ENCODE measurements at places on chromosomes 3 and 15.

DNA sequence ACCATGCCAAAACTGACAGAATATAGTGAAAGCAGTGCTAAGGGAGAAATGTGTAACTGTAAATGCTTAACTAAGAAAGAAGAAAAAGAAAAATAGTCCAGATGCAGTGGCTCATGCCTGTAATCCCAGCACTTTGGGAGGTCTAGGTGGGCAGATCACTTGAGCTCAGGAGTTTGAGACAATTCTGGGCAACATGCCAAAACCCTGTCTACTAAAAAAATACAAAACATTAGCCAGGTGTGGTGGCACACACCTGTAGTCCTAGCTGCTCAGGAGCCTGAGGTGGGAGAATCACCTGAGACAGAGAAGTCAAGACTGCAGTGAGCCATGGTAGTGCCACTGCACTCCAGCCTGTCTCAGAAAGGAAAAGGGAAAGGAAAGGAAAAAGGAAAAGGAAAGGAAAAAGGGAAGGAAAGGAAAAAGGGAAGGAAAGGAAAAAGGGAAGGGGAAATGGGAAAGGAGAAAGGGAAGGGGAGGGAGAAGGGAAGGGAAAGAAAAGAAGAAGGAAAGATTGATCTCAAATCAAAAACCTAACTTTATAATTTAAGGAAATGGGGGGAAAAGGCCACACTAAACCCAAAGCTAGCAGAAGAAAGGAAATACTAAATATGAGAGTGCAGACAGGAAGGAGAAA lies 20.3 kb downstream of the C3orf33 start:
- no peak for DNase-seq

DNA sequence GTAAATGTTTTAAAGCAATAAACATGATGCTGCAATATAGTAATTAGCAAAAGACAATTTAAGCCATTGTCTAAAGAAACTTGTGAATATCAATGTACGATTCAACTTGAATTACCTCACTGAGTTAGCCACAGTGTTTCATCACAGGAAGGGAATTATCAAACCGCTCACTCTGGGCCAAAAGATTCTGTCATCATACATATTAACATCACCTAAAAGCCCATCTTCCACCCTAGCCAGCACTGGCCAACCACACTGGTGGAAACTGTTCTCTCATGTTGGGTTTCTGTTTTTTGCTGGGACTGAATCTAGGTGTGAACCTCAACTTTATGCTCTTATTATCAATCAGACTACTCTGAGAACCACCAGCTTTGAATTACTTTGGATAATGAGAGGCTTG lies 497.7 kb upstream of the THBS1 start:
- DNase-seq, result no peak

- DNase-seq, result no peak
These were observed 510.3 kb downstream of the EPHA3 start for GRCh38 chr3:89617706-89618105.

DNA sequence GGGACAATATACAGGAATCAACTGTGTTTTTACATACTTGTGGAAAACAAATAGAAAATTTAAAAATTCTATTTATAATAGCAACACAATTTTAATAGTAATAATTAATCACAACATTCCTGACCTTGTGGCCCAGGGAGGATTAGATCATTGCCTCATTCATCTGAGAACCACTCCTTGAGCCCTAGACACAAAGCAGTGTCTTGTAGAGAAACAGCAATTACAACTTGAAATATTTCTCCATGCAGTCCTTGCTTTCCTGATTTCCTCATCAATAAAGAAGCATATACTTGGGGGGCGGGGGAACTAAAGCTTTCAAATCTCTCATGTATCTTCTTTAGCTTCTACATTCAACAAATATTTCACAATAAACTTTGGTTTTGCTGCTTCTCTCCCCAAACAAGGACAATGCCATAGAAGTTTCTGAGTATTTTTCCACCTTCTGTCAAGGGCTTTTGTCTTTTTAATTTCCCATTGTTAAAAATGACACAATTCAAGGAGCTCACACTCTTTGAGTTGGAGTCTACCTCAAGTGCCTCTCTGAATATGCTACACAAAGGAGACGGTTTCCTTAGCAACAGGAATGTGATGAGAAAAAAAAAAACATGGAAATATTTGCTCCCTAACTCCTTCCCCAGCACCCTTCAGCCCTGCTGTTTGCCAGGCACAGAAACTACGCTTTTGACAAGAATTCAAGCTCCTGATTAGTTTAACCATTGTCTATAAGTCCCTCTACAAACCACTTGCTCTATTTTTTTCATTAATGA lies 118.8 kb downstream of the ARPP21 start:
- no peak for DNase-seq

- DNase-seq, result no peak
These were observed 28.4 kb downstream of the RGMA start for GRCh38 chr15:93060336-93061248.

DNA sequence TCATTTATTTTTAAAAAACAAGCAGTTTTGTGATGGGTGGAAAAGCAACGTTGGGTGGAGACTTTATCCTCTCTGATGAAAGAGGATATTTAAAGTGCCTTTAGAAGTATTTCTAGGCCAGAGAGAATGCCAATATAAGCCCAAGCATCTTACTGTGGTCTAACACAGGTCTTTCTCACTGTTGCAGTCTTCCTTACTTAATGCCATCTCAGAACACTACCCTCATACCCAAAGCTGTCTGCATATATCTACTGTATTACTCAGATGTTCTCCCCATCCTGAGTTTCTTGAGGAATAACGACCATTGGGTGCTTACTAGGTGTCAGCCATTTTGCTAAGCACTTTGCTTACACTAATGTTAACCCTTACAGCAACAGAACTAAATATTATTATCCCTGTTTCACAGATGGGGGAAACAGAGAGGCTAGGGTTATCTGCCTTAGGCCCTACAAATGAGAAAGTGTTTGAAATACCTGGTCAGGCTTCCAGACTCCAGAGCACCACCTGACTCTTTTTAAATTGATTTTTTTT lies 29.8 kb upstream of the EBLN2 start:
- no peak for DNase-seq

DNA sequence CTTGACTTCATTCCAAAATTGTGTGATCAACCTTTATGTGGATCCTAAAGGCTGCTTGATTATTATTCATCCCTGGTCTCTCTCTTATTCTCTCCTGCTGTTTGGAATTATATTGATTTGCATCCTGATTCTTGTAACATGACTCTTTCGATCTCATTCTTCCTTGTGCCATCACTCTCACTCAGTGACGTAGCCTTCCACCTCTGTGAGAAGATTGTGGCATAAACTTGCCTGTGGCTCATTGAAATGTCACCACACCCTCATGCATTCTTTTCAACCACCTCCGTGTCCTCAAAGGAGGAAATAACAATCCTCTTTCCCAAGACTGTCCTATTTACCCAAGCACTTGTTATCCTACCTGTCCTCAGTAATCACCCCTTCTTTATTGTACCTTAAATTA lies 41.3 kb upstream of the GCNT3 start:
- DNase-seq, result no peak

GRCh38 chr3:157027861-157028745 lies 131.8 kb downstream of the CCNL1 start:
- no peak for DNase-seq

DNA sequence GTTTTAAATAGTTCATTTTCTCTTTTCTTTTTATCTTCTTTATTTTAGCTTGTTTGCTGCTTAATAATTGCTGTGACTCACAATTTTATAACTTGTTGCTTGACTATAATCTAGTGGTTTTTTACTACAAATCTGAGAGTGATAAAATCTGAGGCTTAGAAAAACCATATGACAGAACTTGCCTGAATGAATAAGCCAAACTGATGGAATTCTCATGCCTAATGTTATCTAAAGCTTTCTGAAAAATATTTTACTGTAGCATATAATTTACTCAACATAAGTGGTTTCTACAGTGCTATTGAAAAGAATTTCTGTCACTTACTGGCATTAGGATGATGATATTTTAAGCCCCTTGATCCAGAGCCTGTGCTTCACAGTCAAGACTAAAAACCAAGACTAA lies 175.1 kb downstream of the VGLL3 start:
- DNase-seq, result no peak

DNA sequence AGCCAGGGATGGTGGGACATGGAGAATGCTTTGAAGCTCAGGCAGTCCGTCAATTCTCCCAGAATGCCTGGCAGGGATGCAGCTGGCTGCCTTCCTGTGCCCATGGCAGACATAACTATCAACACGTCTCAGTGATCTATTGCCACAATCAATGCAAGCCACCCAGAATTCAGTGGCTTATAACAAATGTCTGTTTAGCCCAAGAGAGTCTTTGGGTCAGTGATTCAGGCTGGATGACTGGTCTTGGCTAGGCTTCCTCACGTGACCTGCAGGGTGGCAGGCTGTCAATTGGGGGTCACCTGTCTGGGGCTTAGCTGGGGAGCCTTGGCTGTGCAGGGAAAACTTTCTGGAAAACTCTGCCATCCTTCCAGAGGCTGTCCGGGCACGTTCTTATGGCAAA lies 213.1 kb upstream of the LRRFIP2 start:
- DNase-seq, result no peak

DNA sequence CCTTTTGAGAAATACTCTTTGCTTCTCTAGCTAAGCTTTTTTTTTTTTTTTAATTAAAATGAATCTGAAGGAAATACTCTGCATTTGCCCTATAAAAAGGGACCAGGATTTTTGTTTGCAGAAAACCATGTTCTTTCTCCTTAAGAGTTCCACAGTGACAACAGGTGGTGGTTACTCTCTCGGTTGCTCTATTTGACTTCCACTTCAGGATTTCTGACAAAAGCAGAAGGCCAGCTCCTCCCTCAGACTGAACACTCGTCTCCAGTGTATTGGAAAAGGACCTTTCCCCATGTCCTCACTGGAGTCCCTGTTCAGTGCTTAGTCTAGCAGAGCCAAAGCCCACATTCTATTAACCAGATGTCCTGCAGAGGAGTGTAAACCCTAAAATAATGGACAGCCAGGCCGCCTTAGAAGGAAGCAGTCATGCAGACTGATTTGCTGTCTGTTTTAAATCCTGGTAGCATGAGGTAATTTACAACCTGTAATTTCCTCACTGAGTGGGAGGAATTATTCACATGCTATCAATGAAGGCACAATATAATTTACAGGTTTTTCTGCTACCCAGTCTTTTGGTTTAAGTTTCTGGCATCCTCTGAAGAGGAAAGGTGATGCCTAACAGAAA lies 599.3 kb downstream of the PYDC2 start:
- DNase-seq, result no peak

DNA sequence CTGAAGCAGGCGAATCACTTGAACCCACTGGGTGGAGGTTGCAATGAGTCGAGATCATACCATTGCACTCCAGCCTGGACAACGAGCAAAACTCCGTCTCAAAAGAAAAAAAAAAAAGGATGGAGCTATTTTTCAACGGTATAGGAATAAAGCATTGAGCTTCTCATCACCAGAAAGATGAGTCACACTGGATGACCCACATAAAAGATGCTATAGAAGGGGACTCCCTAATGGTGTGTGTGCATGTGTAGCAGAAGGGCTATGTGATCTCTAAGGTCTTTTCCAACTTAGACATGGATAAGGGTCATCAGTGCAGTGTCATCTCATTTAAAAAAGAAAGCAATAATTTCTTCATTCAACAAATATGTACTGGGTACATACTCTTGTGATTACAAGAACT lies 476.0 kb downstream of the MFSD1 start:
- DNase-seq, result no peak

DNA sequence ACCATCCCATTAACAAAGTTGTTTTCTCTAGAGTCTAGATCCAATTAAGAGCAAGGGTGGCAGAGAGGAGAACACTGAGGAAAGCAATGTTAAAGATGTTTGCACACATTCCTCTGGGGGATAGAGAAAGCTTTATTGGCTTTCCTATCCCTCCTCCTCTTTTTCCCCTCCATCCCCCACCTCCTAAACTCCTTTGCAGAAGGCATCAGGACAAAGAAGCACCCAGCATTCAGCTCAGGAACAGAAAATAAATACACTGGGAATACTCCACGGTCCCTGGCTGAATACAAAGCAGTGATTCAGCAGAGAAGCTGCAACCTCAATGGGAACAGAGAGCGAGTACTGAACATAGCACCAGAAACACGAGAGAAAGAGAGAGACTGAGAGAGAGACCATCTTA lies 21.9 kb downstream of the LSAMP start:
- DNase-seq, result no peak

- DNase-seq, result no peak
These were observed 14.7 kb upstream of the HHLA2 start for GRCh38 chr3:108281670-108282069.

DNA sequence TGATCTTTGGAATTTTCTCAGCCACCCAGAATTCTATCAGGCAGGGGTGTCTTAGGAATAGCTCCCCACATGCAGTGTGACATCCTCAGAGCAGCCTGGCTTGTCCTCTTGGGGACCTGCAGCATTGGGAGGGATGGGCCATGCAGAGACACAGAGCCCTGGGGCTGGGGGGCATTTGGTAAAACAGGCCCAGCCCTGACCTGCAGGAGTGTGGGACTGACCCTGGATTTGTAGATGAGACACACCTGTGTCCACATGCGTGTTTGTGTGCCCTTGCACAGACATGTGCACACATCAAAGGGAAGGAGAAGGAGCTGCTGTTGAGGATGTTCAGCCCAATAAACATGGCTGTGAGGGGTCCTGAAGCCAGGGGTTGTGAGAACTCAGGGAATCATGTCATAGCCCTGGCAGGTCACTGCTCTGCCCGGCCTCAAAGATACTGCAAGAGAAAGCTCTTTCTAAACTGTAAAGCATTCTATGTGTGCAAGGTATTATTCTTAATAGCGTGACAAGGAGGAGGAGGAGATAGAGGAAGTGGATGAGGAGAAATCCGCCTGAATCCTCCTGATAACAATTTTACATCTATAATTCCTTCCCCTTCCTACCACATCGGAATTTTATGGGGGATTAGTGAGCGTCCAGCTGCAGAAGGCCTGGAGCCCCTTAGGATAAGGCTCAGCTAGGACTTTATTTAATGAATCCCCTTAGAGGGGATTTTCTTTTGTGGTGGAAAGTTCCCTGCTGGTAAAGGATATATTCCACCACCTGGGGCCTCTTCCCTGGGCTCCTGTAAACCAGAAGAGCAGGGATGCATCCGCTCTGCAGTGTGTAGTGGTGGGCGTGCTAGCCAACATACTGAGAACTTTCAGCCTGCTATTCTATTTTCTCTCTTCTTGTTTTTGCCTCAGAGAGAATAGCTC lies 245.5 kb downstream of the EPHB1 start:
- no peak for DNase-seq

DNA sequence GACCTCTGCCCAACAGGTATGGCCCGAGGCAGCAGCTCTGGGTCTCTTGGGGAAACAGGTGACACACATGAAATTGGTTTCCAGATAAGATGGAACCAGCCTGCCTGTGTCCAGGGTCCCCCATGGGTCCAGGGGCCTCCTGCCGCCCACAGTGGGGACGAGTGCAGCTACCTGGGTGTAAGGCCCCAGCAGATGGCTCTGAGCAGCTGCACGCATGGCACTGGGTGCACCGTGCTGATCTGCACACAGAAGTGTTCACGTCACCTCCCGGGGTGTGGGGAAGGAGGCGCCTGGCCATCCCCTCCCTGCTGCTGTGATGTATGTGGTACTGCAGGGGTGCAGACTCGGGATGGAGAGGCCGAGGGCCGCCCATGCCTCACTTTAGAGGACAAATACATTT lies 63.6 kb downstream of the NIPA2 start:
- no peak for DNase-seq

Measured in stimulated activated CD4-positive, alpha-beta T cell treated with anti-CD3 and anti-CD28 coated beads, TNF-alpha, amount 100 ng/mL, for 4 hours (primary cell).